Substantia nigra (tissue), 51 donors: ENCODE measurements at places on chromosomes 7 and 10.

- DNase-seq: no peak
These were observed 41.8 kb downstream of the KLHDC10 start for GRCh38 chr7:130112093-130112492.

DNA sequence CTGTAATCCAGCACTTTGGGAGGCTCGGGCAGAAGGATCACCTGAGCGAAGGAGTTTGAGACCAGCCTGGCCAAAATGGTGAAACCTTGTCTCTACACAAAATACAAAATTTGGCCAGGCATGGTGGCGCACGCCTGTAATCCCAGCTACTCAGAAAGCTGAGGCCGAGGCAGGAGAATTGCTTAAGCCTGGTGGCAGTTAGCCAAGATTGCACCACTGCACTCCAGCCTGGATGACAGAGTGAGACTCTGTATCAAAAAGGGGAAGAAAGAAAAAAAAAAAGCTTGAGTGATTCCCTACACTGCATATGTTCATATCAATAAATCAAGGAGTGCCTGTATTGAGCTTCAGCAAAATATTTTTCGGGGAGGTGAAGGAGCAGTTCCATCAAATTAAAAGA, 45.8 kb upstream of the SRRM3 start:
- no peak for DNase-seq

- DNase-seq: no peak
These were observed 104.9 kb downstream of the DOCK4 start for GRCh38 chr7:112101201-112101846.

GRCh38 chr10:128254476-128254875, 128.3 kb upstream of the MKI67 start:
- no peak for DNase-seq

DNA sequence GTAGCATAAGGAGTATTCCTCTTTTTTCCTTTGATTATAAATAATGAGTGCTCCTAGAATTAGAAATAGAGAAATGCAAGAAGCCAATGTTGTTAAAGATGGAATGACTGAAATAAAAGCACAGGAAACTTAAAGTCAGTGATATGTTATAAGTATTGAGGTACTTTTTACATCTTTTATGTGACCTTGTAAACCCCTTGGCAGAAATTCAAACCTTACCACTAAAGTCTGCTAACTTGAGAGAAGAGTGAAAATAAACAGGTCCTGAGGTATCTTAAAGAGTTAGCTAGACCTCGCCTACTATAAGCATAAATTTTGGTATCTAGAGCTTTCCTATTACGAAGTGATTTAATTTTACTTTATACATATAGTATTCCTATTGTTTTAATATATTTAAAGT, 188.2 kb downstream of the DKK1 start:
- DNase-seq: no peak

GRCh38 chr10:78437998-78438906, 404.6 kb downstream of the RPS24 start:
- DNase-seq: no peak

- no peak for DNase-seq
These were observed 633.5 kb upstream of the ANKRD30A start for GRCh38 chr10:36491926-36492325.

- DNase-seq: no peak
These were observed 572.6 kb downstream of the DNAJB6 start for GRCh38 chr7:157909370-157909769.

DNA sequence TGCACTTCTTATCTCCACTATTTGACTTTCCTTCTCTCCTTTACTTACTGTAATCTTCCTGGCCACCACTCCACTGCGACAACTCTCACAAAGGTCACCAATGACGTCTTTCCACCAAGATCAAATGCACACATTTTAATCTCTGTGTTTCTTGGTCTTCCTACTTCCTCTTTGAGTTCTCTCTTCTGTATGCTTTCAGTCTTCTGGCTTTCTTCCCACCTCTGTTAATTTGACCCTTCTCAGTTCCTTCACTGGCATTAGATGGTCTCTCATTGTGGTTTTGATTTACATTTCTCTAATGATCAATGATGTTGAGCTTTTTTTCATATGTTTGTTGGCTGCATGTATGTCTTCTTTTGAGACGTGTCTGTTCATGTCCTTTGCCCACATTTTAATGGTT, 31.9 kb downstream of the FAM107B start:
- DNase-seq: no peak

DNA sequence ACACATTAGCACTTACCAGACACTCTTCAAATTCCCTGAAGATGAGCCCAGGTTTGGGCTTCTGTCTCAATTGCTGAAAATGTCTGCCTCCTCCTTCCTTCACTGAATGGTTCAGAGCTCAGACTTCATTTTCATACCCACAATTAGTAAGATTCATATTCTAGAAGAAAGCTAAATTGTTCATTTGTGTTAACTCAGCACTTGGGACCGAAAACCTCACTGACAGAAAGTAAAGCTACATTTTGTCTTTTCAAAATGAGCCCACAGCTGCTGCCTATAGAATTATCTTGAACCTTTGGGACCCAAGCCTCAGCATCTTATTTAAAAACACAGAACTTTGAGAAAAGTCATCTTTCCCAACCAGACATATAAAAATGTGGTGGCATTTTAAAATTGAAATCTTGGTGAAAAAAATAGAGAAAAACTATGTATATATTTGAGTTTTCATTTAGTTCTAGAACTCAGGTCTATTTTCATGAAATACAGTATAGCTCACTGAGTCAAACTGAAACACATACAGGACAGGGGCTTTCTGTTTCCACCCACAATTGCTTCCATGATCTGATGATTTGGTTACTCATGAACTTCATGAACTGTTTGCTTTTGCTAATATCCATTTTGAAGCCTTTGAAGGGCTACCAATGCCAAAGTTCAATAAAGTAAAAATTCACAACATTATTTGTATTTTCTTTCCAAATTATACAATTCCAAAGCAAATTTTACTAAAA, 119.1 kb upstream of the PFKP start:
- no peak for DNase-seq

DNA sequence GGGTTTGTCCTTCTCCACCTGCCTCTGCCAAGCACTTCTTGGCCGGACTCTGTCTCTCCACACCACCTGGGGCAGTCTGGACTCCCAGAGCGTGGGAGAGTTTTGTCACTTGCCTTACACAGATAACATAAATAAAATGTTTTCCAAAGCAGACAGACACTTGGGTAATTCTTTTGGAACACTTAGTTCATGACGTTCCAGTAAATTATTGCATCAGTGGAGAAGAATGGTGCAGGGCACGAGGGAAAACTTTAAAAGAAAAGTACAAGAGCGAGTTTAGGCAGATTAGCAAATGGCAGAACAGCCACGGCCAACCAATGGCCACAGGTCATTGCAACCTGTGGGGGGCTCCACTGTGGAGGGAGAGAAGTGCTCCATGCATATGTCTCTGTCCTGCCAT, 170.6 kb upstream of the GRB10 start:
- no peak for DNase-seq

- no peak for DNase-seq
These were observed 132.5 kb upstream of the UNC5B start for GRCh38 chr10:71079761-71080380.

- DNase-seq: no peak
These were observed 76.8 kb downstream of the PLXNA4 start for GRCh38 chr7:132499487-132499886.

DNA sequence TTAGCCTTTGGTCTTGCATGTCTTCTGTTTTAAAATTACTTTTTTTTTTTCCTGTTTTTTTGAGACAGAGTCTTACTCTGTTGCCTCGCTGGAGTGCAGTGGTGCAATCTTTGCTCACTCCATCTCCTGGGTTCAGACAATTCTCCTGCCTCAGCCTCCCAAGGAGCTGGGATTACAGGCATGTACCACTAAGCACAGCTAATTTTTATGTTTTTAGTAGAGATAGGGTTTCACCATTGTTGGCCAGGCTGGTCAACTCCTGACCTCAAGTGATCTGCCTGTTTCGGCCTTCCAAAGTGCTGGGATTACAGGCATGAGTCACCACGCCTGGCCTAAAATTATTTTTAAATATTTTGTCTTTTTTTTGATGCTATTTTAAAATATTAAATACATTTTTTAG, 38.5 kb downstream of the MLLT10 start:
- DNase-seq: no peak

GRCh38 chr10:95517536-95518454, 43.4 kb downstream of the SORBS1 start:
- no peak for DNase-seq

DNA sequence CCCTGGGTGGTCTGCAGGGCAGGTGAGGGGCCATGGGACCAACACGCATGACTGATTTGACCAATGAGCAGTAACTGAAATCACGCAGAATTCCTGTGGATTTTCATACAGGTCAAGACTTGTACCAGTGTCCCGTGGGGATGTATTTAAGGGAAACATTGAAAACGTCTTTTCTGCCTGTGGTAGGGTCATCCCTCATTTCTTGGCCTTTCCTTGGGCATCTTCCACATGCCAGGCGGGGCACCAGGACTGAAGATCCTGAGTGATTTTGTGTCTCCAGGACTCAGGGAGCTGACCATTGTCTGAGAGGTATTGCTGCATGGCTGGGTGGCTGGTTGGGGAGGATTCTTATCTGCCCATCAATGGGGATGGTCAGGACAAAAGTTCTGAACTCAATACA, 289.0 kb downstream of the GLRX3 start:
- DNase-seq: no peak
